ENCODE measurements at places on chromosomes 16 and 17. TPM values are rescaled to one million over a fixed set of nuclear protein-coding genes. Genes with fewer than 3 reads are reported as not detected.

The TBC1D3K gene
- polyA plus RNA-seq: not detected

The IL34 gene
- polyA plus RNA-seq: 2.7 TPM

The DCUN1D3 gene
- polyA plus RNA-seq: 6.1 TPM

The MAP3K3 gene
- polyA plus RNA-seq: 33.0 TPM

The NTN3 gene
- polyA plus RNA-seq: not detected

The CTRL gene
- polyA plus RNA-seq: 2.5 TPM
